ENCODE measurements at places on chromosomes 3 and 15. TPM values are rescaled to one million over a fixed set of nuclear protein-coding genes. Genes with fewer than 3 reads are reported as not detected.

DNA sequence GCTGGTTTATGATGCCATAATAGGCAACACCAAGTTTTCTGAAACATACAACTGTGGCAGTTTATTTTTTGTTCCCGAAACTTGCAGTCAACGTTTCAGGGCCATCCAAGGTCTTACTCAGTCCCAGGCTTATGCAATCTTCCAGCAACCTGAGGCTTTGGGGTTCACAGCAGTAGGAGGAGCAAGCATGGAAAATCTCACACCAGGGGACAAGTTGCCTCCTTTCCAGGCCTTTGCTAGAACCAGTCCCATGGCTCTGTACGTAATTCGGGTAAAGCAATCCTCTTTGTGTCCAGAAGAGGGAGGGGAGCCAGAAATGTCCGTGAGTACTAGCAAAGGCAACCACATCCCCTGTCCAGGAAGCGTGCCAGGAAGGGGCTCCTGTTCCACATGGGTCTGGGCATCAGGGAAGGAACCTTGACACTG, 4.7 kb upstream of the FAM240A start:
- H3K4me1 ChIP-seq, result no peaks in the 10 kb centered on the region
- no peaks in the 10 kb centered on the region for H3K36me3 ChIP-seq
- H3K27ac ChIP-seq, result no peak overlapping the region
- no peak overlapping the region for H3K4me3 ChIP-seq
- no peaks in the 10 kb centered on the region for H3K27me3 ChIP-seq
- no peak for DNase-seq

DNA sequence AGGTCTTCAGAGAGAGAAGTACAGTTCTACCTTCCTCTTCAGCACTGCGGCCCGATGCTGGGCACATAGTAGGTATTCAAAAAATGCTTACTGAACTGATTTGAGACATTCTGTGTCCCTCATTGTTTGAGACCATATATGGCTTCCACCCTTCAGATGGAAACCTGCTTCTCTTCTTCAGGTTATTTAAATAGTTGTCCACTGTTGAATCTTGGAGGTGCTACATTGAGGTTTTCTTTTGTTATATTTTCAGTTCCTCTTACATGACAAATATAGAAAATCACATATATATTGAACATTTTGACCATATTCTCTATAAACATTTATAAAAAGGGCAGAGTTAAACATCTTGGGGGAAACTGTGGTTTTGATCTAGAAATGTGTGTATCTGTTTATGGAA, 200.2 kb upstream of the LRRC3B start:
- H3K4me1 ChIP-seq, result no peaks in the 10 kb centered on the region
- H3K36me3 ChIP-seq, result no peaks in the 10 kb centered on the region
- no peak overlapping the region for H3K4me3 ChIP-seq
- no peaks in the 10 kb centered on the region for H3K27me3 ChIP-seq
- no peak overlapping the region for H3K27ac ChIP-seq

DNA sequence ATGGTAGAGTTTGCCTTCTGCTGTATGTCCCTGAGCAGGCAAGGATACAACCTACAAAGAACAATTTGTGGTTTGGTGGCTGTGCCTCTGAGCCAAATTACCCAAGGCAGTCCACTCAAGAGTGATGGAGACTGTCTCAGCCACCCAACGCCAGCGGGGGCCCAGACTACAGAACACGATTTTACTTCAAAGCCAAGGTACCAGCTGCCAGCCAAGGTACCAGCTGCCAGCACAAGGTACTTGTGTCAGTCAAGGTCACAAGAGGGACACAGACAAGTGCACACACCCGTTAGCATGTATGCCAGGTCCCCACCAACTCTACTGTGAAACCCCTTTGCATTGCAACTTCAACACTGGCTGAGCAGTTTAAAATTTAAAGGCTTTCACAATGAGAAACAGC, 23.5 kb downstream of the COLQ start:
- H3K27ac ChIP-seq, result no peak overlapping the region
- peaks cover 21% of the 10 kb centered on the region for H3K4me1 ChIP-seq
- no peaks in the 10 kb centered on the region for H3K36me3 ChIP-seq
- no peak overlapping the region for H3K4me3 ChIP-seq
- H3K27me3 ChIP-seq, result no peaks in the 10 kb centered on the region
- DNase-seq, result no peak

- H3K36me3 ChIP-seq, result no peaks in the 10 kb centered on the region
- H3K27me3 ChIP-seq, result no peaks in the 10 kb centered on the region
- peak overlapping the region; percentile 89 for H3K27ac ChIP-seq
- peaks cover 46% of the 10 kb centered on the region for H3K4me1 ChIP-seq
- DNase-seq, result peak; percentile 90
- peak overlapping the region; percentile 74 for H3K4me3 ChIP-seq
Observed at GRCh38 chr3:141796081-141796888, 33.1 kb downstream of the GRK7 start.

GRCh38 chr3:102887431-102887830, 452.6 kb downstream of the ZPLD1 start:
- no peaks in the 10 kb centered on the region for H3K4me1 ChIP-seq
- no peak for DNase-seq
- no peak overlapping the region for H3K27ac ChIP-seq
- H3K27me3 ChIP-seq, result no peaks in the 10 kb centered on the region
- H3K36me3 ChIP-seq, result no peaks in the 10 kb centered on the region
- no peak overlapping the region for H3K4me3 ChIP-seq

- H3K27ac ChIP-seq, result no peak overlapping the region
- no peaks in the 10 kb centered on the region for H3K27me3 ChIP-seq
- no peak overlapping the region for H3K4me3 ChIP-seq
- no peak for DNase-seq
Observed at GRCh38 chr3:86029590-86029989, 961.4 kb downstream of the VGLL3 start.

- H3K4me1 ChIP-seq, result no peaks in the 10 kb centered on the region
- no peak overlapping the region for H3K4me3 ChIP-seq
- no peak for DNase-seq
- H3K27ac ChIP-seq, result no peak overlapping the region
- peaks cover 15% of the 10 kb centered on the region for H3K36me3 ChIP-seq
- no peaks in the 10 kb centered on the region for H3K27me3 ChIP-seq
Observed at GRCh38 chr3:128855569-128855968, 23.9 kb upstream of the ACAD9 start.

DNA sequence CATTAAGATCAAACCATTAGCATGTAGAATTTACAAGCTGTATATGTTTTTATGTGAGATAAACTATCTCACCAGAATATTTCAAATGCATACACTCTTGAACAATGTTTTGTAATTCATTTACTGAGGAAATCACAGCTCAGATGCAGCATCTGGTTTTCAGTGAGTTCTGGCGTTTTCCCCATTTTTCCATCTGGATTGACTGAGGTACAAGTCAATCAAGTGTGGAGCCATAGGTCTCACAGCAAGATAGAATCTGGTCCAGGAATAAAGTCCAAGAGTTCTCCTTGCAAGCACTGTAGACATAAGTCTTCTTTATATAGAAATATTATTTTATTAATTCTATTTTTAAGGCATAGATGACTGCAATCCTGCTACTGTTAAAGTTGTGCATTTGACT, 219.3 kb downstream of the ZBBX start:
- no peak for DNase-seq
- H3K4me3 ChIP-seq, result no peak overlapping the region
- no peak overlapping the region for H3K27ac ChIP-seq
- H3K4me1 ChIP-seq, result no peaks in the 10 kb centered on the region

DNA sequence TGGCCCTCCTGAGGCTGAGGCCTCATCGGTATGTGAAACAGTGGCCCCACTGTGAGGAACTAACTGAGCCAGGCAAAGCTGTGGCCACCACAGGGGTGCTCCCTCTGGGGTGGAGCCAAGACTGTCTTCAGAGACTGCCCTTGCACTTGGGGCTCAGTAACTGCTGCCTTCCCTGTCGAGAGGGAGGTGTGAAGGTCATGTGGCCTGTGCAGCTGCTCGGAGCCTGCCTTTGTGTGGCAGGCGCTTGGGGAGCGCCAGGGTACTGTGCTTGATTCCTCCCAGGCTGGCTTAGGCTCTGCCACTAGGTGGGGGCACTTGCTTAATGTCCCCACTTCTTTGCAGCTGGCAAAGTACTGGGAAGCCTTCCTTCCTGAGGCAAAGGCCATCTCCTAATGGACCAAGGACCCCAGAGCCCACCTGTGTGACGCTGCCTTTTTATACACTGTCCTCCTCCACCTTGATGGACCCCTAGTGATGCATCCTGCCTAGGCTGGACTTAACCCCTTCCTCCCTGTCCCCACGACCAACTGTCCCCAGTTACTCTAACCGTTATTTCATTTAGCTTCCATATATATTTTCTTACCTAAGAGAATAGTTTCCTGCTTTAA, 14.2 kb upstream of the SNX22 start:
- peaks cover 22% of the 10 kb centered on the region for H3K36me3 ChIP-seq
- no peaks in the 10 kb centered on the region for H3K27me3 ChIP-seq
- H3K4me3 ChIP-seq, result no peak overlapping the region
- H3K4me1 ChIP-seq, result no peaks in the 10 kb centered on the region
- no peak overlapping the region for H3K27ac ChIP-seq

- H3K36me3 ChIP-seq, result no peaks in the 10 kb centered on the region
- no peak overlapping the region for H3K4me3 ChIP-seq
Observed at GRCh38 chr15:85950101-85950500, 129.6 kb upstream of the AGBL1 start.

GHRL gene
- not detected for total RNA-seq

CCDC80 gene
- total RNA-seq, result not detected

ITPKA gene
- 1.7 TPM for total RNA-seq

IMPG2 gene
- 0.05 TPM for total RNA-seq
